Stimulated activated CD8-positive, alpha-beta memory T cell treated with anti-CD3 and anti-CD28 coated beads, Interleukin-7, amount 100 ng/mL, for 4 hours (primary cell): ENCODE measurements at places on chromosomes 6 and 20.

GRCh38 chr6:111474106-111474505, 8.9 kb downstream of the REV3L start:
- no peak for DNase-seq

DNA sequence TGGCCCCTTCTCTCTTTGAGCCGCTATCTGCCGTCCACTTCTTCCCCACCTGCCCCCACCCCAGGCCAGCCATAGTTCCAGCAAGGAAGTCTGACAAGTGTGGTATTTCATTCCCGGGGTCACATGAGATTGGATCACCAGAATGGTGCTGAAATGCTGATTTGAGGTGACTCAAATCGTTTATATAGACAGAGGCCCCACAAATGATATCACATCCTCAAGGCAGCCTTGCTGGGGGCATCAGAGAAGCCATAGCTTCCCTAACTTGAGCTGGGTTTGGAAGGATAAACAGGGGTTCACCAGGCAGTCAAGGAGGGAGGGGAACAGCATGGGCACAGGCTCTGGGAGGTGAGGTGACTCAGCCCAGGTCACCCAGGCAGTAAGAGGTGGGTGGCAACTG, 9.9 kb downstream of the SDCBP2 start:
- DNase-seq = no peak

DNA sequence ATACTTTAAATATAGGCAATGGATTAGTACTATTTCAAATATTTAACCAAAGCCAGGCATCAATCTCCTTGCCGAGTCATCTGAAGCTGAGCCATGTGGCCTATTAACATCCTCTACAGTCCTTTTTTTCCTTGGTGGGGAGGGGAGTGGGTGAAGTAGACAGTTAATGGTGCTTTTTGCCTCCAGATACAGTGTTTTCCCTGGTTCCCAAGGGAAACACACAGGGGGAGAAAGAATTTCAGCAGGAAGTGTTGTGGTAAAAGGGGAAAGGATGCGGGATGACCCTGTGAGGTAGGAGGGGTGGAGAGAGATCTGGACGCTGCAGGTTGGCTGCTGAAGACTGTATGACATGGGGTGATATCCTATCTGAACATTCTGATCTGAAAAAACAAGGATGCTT, 9.6 kb downstream of the CLDN20 start:
- DNase-seq = no peak

DNA sequence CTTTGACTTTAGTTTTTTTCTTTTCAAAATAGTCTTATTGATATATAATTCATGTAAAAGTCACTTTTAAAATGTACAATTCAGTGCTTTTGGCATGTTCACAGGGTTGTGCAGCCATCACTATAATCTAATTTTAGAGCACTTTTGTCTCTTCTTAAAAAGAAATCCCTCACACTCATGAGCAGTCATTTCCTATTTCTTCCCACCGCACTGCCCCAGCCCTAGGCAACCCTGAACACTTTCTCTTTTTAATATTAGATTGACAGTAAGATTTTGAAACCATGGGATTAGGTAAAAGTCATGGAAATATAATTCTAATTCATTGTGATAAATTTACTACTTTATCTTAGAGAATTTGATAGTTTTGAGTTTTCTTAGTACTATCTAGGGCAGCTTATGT, 309.4 kb downstream of the UTRN start:
- DNase-seq = no peak

- no peak for DNase-seq
Observed at GRCh38 chr6:83878902-83879644, 19.6 kb downstream of the CYB5R4 start.

GRCh38 chr6:136790411-136791295, 1.6 kb downstream of the MAP3K5 start:
- DNase-seq = no peak

GRCh38 chr6:93040375-93040774, 379.0 kb downstream of the EPHA7 start:
- DNase-seq = no peak

GRCh38 chr6:107179004-107179403, 63.7 kb upstream of the BEND3 start:
- no peak for DNase-seq

GRCh38 chr6:127102299-127102698, 16.2 kb upstream of the RSPO3 start:
- DNase-seq = no peak

- DNase-seq = no peak
Observed at GRCh38 chr20:8658103-8658502, 410.8 kb upstream of the PLCB4 start.

DNA sequence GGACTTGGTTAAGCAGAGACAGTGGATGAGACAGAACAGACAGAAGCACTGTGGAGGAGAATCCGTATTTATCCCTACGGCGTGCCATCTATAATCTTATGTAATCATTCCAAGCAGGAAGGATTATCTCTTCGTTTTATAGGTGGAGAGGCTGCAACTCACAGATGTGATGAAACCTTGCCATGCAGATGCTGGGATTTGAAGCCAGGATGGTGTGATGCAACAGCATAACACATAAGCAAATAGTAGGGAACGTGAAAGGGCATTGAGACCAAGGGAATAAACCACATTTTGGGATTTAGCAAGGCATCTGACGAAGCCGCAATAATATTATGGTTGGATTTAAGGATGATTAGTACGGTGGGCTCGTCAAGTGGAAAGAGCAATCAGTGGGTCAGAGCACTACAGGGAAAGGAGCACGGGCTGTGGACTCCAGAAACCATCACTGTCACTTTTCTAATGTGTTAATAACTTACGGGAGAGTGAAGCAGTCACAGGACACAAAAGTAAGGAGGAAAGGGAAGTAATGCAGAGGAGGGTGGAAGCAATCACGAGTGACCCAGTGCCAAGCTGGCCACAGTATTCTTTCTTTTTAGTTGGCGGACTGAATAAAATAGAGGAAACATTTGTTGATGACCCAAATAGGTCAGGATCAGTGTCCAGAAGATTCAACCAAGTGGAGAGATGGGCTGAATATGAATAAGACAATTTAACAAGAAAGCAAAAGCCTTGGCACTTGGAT, 119.6 kb upstream of the EDN1 start:
- no peak for DNase-seq

DNA sequence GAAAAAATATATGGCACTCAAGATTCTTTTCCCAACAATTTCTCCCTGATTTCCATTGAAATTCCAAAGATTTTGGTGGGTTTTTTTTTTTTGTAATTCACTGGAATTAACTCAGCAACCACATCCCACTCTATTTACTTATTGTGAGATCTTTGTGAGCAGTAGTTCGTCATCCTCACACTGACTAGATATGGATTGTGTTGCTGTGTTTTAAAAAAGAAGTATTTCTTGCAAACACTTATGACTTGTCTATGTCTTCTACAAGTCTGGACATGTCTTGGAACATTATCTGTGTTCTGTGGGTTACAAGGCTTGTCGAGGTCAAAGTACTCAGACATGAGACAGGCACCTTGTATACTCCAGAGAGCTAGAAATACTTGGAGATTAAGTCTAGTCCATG, 7.3 kb upstream of the TENT5A start:
- no peak for DNase-seq
